Naive thymus-derived CD4-positive, alpha-beta T cell (primary cell): ENCODE measurements at places on chromosomes 2 and 18. TPM values are rescaled to one million over a fixed set of nuclear protein-coding genes. Genes with fewer than 3 reads are reported as not detected.

The VWC2L gene
- total RNA-seq: not detected

The SH3RF3 gene
- 4.8 TPM for total RNA-seq

The SERTAD2 gene
- total RNA-seq: 43.8 TPM

DNA sequence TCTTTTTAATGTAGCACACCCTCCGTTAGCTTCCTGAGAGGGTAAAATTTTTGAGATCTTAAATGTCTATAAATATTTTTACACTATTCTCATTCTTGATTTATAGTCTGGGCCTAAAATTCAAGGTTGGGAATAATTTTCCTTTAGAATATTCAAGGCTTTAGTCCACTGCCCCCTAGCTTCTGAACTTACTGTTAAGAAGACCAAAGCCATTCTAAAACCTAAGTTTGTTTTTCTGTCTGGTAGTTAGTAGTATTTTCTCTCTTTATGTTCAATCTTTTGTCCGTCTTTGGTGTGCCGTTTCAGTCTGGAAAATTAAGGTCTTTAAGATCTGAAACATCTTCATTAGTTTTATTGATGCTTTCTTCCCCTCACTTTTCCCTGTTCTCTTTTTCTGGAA lies 14.5 kb downstream of the OSBPL6 start:
- DNase-seq: no peak

GRCh38 chr18:55912919-55913318 lies 324.9 kb upstream of the TCF4 start:
- DNase-seq: no peak

DNA sequence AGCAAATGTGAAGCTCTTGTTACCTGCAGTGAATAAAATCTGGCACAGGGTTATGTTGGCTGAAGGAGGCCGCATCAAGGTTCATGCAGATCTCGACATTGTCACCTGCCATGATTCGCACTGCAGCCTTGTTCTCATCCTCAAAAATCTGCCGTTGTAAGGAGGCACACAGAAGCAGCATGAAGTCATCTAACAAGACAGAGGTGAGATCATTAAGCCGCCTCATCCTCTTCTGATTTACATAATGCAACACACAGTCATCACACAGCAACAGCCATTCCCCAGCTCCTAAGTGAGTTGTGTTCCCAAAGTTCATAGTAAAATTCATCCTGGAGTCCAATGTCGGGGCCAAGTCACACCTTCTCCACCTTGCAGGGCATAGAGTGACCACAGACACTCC lies 232.1 kb downstream of the NAPG start:
- no peak for DNase-seq

GRCh38 chr2:209305746-209306196 lies 118.1 kb upstream of the MAP2 start:
- DNase-seq: no peak

DNA sequence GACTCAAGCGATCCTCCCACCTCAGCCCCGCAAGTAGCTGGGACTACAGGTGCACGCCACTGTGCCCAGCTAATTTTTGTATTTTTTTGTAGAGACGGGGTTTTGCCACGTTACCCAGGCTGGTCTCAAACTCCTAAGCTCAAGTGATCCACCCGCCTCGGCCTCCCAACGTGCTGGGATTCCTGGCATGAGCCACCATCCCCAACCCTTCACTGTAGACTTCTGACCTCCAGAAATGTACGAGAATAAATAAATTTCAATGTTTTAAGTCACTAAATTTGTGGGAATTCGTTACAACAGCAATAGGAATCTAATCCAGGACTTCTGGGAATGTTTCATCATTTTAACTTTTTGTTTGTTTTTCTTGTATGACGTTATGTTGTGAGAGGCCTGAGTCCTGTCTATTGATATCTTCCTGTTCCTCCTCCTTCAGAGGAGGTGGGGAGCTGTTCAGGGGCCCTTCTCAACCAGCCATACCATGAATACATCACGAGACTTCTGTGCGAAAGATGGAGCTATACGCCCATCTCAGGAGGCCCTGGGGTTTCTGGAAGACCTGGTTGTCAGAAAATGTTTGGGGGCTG lies 40.0 kb downstream of the TEX44 start:
- no peak for DNase-seq

DNA sequence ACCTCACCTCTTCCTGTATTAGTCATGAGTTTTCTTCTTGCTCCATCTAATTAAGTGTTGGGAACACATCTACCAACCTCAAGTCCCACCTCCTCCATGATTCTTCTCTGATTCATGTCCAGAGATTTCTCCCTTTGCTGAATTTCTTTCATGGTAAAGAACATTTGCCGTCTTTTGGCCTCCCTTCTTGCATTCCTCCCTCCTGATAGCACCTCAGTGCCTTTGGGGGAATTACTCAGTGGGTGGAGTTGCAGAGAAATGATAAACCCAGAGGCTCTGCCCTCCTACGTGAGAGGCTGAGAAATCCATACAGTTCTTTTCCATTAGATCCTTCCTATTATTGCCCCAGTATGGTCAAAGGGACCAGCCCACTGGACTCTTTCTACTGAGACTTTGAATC lies 651.9 kb downstream of the SLC4A3 start:
- no peak for DNase-seq

DNA sequence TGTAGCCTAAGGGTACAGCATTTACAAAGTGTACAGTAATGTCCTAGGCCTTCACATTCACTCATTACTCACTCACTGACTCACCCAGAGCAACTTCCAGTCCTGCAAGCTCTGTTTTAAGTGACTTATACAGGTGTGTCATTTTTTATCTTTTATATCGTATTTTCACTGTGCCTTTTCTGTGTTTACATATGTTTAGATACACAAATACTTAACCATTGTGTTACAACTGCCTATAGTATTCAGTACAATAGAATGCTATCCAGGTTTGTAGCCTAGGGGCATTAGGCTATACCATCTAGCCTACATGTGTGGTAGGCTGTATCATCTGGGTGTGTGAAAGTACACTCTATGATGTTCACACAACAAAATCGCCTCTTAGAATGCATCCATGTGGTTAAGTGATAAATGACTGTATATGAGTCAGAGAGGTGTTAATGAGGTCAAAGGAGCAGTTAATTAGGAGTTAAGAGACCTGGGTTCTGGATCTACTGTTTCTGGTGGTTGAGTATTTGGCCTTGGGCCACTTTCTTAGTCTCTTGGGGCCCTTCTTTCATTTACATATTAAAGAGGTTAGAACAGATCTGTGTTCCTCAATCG lies 149.1 kb downstream of the GREB1L start:
- DNase-seq: no peak
